ENCODE measurements at places on chromosomes 4 and X.

DNA sequence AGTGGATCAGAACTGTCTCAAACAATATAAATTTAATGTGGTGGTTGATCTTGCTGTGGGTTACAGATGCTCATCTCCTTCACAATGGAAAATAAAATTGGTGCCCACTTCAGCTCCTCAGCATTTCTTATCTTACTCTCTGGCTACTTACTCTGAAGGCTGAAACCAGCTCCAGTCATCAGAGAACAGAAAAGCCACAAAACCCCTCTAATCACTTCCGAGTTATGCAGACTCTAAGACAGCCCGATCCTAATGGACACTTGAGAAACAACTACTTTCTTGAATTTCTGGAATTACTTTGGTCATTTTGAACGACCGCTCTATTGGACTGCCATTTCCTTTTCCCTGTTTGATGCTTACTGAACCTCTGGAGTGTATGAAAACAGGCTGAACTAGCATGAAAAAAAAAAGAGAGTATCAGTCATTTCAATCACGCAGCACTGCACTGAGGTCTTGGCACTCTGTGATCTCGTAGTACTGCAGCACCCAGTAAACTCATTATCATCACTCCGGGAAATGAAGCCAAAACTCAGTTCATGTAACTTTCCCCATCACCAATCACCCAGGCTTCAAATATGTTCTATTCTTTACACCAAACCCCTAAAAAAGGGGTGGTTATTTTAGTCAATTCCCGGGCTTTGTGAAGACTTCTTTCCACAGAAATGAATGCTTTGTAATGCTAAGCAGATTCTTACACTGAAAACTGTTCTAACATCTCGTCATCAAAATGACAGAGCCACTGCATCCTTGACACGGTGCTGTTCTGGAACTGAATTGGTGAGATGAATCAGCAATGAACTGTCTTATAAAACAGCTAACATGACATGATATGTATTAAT is 54.5 kb downstream of the TSPAN5 start:
- H3K27me3 ChIP-seq = no peaks in the 10 kb centered on the region
- H3K4me1 ChIP-seq = peaks cover 60% of the 10 kb centered on the region

GRCh38 chr4:69713593-69713992 is 46.8 kb downstream of the SULT1B1 start:
- H3K27me3 ChIP-seq = no peaks in the 10 kb centered on the region
- H3K27ac ChIP-seq = no peak overlapping the region
- no peak overlapping the region for H3K4me3 ChIP-seq
- DNase-seq = no peak
- no peaks in the 10 kb centered on the region for H3K4me1 ChIP-seq

DNA sequence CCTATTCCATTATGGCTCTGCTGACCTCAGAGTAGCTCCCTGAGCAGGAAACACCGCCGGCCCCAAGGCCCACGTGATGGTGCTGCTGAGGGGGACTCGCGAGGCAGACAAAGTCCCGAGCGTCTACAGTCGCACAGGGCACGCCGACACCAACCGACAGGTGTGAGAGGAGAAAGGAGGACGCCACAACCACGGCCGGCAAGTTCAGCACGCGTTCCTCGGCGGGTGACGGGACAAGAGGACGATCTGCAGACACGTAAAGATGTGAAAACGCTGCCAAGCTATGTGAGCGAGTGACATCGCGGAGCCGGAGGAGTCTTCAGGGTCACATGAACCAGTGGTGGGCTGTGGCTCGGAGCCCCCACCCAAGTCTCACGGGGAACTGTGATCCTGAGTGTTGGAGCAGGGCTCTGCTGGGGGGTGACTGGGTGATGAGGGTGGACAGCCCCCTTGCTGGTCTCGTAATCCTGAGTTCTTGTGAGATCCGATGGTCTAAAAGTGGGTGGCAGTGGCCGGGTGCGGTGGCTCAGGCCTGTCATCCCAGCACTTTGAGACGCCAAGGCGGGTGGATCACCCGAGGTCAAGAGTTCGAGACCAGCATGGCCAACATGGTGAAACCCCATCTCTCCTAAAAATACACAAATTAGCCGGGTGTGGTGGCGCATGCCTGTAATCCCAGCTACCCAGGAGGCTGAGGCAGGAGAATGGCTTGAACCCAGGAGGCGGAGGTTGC is 34.0 kb downstream of the PPP2R3B start:
- H3K27ac ChIP-seq = no peak overlapping the region
- H3K27me3 ChIP-seq = no peaks in the 10 kb centered on the region
- H3K4me3 ChIP-seq = no peak overlapping the region
- H3K4me1 ChIP-seq = peaks cover 16% of the 10 kb centered on the region

DNA sequence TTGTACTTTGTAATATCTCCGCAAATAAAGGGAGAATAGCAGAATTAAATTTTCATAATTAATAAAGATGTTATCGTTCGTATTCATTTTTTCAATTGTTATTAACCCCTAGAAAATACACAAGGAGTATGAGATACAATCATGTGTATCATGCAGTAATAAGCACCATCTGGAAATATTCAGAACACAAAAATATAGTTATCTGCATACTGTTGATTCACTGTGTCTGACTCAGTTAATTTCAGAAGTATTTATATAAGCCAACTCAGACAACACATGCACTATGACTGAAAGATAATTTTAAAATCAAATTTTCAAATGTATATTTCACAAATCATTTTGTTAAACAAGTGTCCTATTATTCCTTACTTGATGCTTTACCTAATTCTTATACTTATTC is 1954.8 kb downstream of the ARAP2 start:
- H3K4me3 ChIP-seq = no peak overlapping the region
- no peaks in the 10 kb centered on the region for H3K27me3 ChIP-seq
- no peak for DNase-seq
- no peaks in the 10 kb centered on the region for H3K4me1 ChIP-seq

DNA sequence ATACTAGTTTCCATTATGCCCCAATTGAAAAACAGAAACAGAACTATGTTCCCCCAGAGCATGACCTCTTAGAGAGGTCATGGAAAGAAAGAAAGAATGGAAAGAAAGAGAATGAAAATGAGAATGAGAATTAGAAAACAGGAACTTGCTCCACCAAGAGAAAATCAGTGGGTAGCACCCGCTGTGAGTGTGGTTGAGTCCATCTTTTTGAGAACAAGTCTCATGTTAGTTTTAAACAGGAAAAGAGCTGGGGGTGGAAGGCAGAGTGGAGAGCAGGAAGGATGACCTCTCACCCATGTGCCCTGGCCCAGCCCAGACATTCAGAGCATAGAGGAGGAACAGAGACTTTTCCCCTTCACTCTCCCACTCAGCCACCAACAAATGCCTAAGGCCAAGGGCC is 4.9 kb downstream of the GSX2 start:
- H3K4me1 ChIP-seq = peaks cover 20% of the 10 kb centered on the region
- H3K27me3 ChIP-seq = peaks cover 87% of the 10 kb centered on the region
- H3K36me3 ChIP-seq = no peaks in the 10 kb centered on the region
- no peak overlapping the region for H3K4me3 ChIP-seq
- no peak for DNase-seq

DNA sequence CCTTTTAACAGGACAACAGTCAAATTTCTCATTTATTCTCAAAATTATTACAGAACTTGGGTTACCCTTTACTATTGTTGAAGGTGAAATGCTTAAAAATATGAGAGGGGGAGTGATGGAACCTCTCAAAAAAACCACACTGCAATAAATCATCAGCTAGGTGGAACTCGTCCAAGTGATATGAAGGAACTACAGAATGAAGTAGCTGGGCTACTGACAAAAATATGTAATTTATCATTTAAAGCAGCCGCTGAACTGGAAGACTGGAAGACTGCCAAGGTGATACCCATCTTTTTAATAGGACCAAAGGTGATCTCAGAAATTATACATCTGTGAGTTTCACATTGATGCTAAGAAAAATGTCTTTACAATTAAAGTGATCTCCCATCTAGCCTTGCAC is 597.7 kb upstream of the TENM3 start:
- DNase-seq = no peak
- H3K36me3 ChIP-seq = no peaks in the 10 kb centered on the region
- no peaks in the 10 kb centered on the region for H3K27me3 ChIP-seq
- no peak overlapping the region for H3K4me3 ChIP-seq
- H3K27ac ChIP-seq = no peak overlapping the region
- H3K4me1 ChIP-seq = no peaks in the 10 kb centered on the region

- H3K27me3 ChIP-seq = no peaks in the 10 kb centered on the region
- H3K36me3 ChIP-seq = no peaks in the 10 kb centered on the region
- no peak overlapping the region for H3K27ac ChIP-seq
Observed at GRCh38 chr4:137946453-137947174, 295.5 kb downstream of the SLC7A11 start.

GRCh38 chr4:13762130-13762529 is 134.6 kb upstream of the BOD1L1 start:
- no peaks in the 10 kb centered on the region for H3K36me3 ChIP-seq
- no peaks in the 10 kb centered on the region for H3K4me1 ChIP-seq
- no peak overlapping the region for H3K27ac ChIP-seq

DNA sequence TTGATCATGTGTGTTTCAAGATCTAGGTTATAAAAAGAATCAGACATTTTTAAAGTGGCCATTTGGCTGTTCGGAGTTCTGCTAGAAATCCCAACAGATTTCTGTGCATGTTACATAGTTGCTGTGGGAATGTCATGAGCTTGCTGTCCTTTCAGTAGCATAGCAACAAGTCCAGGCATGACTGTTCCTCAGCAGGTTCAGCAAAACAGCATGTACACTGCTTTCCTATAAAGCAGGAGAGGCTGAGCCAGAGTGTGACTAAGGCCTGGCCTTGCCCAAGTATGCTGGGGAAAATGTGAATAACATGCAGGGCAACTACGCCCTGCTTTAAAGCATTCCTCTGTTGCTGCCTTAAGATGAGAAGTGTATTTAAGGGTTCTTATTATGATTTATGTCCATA is 217.1 kb upstream of the SMIM31 start:
- no peak overlapping the region for H3K4me3 ChIP-seq
- no peaks in the 10 kb centered on the region for H3K36me3 ChIP-seq
- H3K27ac ChIP-seq = no peak overlapping the region
- H3K4me1 ChIP-seq = no peaks in the 10 kb centered on the region
- no peak for DNase-seq
- H3K27me3 ChIP-seq = no peaks in the 10 kb centered on the region

- DNase-seq = no peak
- H3K27ac ChIP-seq = no peak overlapping the region
- peaks cover 2% of the 10 kb centered on the region for H3K4me1 ChIP-seq
- H3K27me3 ChIP-seq = no peaks in the 10 kb centered on the region
- no peak overlapping the region for H3K4me3 ChIP-seq
Observed at GRCh38 chr4:106266201-106266600, 49.8 kb downstream of the TBCK start.

DNA sequence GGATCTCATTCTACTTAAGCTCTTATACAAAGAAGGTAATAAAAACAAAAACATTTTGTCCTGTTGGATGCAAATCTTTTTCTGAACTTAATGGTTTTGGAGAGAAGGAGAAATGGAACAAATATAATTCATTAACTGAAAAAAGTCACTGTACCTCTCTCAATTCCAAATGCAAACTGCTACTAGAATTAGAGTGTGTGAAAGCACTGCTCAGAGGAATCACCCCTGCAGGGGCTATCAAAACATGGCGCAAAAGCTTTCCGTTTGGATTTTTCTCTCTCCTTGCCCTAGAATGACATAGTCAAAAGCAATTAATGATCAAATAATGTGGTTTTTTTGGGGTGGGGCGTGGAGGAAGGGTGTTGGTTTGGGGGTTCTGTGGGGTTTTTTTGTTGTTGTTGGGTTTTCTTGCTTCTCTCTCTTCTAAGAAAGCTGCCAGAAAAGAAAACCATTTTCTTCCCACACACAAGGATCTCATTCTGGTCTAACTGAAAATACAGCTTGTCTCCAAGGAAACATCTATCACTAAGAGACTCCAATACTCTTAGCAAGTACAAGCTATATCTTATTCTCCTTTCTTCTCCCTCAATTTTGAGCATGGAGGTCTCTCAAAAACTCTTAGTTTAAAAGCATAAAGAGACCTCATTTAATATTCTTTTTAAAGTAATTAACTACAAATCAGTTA is 41.6 kb downstream of the USP46 start:
- H3K4me1 ChIP-seq = peaks cover 21% of the 10 kb centered on the region
- no peak for DNase-seq
- H3K4me3 ChIP-seq = peak overlapping the region; percentile 17
- peaks cover 4% of the 10 kb centered on the region for H3K36me3 ChIP-seq
- peaks cover 5% of the 10 kb centered on the region for H3K27me3 ChIP-seq
- peak overlapping the region; percentile 39 for H3K27ac ChIP-seq

GRCh38 chr4:186606591-186606992 is 51.2 kb upstream of the MTNR1A start:
- no peak overlapping the region for H3K4me3 ChIP-seq
- H3K36me3 ChIP-seq = no peaks in the 10 kb centered on the region
- no peak overlapping the region for H3K27ac ChIP-seq
- H3K27me3 ChIP-seq = no peaks in the 10 kb centered on the region
- no peak for DNase-seq
- H3K4me1 ChIP-seq = no peaks in the 10 kb centered on the region

DNA sequence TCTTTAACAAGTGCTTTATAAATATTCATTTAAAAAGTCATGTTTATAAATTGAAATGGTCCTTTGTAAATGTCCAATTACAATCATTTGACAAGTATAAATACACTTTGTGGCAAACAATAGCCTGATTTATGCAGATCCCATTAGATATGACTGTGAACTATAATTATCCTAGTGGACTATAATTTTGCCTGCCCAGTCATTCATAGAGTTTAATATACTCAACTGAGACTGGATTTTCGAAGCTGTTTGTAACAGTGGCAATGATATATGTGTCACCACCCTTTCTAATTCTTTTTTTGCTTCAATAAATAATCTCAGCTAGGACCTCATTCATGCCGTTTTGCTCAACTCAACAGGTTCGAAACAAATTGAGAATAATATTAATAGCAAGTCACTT is 732.0 kb downstream of the PCDH18 start:
- H3K27me3 ChIP-seq = no peaks in the 10 kb centered on the region
- no peak overlapping the region for H3K4me3 ChIP-seq
- H3K36me3 ChIP-seq = no peaks in the 10 kb centered on the region
- DNase-seq = no peak

GRCh38 chrX:26783512-26784225 is 567.7 kb downstream of the MAGEB5 start:
- no peak overlapping the region for H3K27ac ChIP-seq
- H3K4me3 ChIP-seq = no peak overlapping the region
- no peaks in the 10 kb centered on the region for H3K27me3 ChIP-seq
